ENCODE measurements at places on chromosomes 3 and 15.
A peak's percentile ranks its signal among the peaks of the same experiment; 100 is the strongest.

- DNase-seq: no peak
These were observed 27.4 kb upstream of the HDAC11 start for GRCh38 chr3:13452490-13453335.

DNA sequence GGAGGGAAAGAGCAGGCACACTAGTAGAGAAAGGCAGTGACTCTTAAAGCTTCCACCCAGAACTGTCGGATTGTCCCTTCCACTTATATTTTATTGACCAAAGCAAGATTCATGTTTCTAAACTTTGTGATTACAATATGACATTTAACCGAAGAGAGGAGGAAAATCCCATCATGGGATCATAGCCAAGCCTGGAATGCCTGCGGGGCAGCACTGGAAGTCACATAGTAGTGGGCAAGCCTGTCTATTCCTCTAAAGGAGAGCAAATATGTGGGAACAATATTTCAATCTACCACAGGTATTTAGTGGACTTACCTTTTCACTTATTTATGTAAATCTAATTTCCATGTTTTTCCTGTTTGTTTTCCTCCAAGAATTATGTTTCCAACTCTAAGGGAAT is 3.8 kb upstream of the TMOD3 start:
- no peak for DNase-seq

GRCh38 chr3:133040696-133041523 is 2.7 kb downstream of the TMEM108 start:
- DNase-seq: peak; percentile 84

- DNase-seq: no peak
These were observed 118.5 kb downstream of the MYLK start for GRCh38 chr3:123765475-123766128.

- no peak for DNase-seq
These were observed 8.1 kb downstream of the B2M start for GRCh38 chr15:44719293-44719999.

GRCh38 chr15:81373176-81373575 is 837 bp downstream of the TMC3 start:
- no peak for DNase-seq

DNA sequence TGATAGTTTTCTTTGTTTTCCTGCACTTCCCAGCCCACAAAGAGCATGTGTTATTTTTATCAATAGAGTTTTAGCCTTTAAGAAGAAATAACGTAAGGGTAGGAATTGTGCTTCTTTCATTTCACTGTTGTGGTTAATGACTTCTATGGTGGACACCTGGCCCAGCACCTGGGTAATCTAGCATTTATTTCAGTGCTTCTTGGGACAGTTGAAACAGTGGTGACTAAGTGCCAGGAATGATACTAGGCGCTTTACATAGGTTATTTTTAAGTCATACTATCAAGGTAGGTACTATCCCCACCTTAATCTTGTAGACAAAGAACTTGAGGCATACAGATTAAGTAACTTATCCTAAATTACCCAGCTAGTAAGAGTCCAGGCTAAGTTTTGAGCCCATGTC is 243.8 kb downstream of the SOX2 start:
- no peak for DNase-seq

- no peak for DNase-seq
These were observed 109.0 kb upstream of the IL12A start for GRCh38 chr3:159879598-159879997.

GRCh38 chr3:14587740-14588360 is 47.7 kb upstream of the GRIP2 start:
- no peak for DNase-seq

DNA sequence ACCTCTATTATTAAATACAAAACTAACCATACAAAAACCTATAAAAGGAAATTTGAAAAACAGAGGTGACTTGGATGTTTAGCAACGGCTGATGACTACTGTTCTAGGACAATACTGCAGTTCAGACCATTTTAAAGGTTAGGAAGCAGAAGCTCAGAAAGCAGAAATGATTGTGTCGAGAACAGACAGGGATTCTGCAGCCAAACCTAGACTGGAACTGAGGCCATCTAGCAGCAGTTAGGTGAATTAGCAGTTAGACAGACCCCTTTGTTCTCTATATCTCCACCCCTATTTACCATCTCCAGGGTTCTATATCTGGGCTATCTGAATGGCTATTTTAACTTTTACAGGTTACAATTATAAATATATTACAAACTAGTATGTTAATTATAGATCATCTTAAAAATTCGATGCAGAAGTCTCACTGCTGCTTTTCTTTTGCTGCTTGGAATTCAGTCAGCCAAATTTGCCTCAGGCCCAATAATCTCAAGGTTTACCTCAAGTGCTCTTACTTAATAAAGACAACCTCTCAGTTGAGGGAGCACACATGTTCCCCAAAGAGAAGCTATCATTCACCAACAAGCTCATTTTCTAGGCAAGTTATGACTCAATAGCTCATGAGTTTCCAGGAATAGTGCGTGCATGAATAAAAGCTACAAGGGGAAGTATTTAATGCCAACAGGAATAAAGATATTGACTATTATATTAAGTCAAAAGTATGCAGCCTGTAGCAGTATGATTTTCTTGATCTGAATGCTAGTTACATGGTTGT is 9.3 kb upstream of the IL1RAP start:
- no peak for DNase-seq

DNA sequence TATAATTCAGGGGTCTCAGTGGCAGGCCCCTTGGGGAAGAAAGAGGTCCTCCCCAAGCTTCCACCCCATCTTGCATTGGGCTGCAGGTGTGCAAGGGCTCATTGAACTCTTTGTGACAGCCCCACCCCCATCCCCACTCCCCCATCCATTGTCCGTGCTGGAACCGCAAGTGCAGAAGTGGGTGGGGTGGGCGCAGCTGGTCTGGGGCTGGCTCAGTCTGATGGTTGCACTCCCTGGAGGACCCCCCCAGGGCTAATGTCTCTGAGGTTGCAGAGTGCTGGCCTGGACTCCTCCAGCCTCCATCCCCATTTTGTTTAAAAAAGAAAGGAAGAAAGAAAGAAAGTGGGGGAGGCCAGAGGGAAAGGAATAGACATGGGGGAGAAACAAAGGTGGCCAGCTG is 42.3 kb upstream of the ARL8B start:
- no peak for DNase-seq

GRCh38 chr15:59522988-59523461 is 85.0 kb downstream of the FAM81A start:
- no peak for DNase-seq

DNA sequence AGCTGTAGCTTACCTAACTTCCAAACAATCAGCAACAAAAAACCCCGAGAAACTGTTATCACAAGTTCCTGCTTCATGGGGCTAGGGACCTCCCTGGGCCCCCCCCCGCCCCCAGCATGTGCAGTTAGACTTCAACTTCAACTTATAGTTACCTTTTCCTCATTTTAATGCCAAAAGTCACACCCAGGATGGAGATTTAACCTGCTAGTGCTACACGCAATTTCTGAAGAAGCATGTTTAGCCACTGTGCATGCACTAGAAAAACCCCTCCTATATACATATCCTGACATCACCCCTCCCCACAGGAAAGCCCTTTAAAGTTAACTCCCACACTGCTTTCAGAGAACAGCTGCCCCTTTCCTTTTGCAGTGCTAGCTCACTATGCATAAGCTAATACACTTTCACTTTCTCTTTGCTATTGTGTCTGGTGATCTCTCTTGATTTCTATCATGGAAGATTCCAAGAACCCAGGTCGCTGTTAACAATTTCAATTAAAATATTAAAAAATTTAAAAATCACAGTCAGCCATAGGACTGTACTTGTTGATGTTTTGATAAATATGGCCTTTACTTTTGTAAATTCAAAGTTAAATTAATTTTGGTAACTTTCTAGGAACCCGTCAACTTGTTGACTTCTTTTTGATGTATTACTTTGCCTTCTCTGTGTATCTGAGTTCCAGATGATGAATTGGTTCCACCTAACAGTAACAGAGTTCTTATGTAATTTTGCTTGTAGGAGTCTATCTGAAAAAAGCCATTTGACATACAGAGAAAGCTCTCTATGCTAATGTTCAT is 75.2 kb upstream of the ACAD9 start:
- DNase-seq: no peak

DNA sequence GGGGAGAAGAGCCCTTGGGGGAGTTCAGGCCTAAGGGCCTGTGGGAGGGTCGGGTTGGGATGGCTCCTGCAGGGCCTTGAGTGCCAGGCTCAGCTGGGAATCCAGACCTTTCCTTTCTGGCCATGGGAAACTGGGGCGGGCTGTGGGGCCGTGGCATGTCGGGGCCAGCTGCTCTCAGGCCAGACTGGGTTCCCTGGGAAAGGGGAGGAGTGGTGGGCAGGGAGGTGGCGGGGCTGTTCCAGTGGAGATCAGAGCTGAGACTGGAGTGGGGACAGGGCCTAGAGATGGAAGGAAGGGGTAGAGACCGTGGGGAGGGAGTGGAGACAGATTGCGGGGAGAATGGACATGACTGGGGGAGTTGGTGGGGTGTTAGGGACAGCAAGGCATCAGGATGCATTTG is 20.3 kb downstream of the FBLN2 start:
- DNase-seq: no peak

DNA sequence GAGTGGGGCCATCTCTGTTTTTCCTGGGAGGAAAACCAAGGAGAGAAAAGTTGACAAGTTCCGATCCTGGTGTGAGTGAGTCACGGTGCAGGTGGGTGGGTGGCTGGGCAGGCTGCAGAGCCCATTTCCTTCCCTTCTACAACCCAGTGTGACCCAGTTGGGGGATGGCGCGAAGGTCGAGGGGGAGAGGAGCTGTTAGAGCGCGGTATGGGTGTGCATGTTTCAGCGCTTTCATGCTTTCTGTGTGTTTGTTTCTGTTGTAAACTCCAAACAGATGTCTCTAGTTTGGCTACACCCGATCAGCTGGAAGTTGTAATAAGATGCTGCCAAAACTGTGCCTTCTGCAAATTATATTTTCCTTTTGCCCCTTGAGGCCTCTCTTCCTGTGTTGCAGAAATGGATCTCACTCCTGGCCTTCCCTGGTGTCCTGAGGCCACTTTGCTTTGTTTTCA is 3.8 kb downstream of the FAM43A start:
- DNase-seq: no peak

GRCh38 chr15:67019069-67019468 is 46.3 kb upstream of the SMAD3 start:
- no peak for DNase-seq

DNA sequence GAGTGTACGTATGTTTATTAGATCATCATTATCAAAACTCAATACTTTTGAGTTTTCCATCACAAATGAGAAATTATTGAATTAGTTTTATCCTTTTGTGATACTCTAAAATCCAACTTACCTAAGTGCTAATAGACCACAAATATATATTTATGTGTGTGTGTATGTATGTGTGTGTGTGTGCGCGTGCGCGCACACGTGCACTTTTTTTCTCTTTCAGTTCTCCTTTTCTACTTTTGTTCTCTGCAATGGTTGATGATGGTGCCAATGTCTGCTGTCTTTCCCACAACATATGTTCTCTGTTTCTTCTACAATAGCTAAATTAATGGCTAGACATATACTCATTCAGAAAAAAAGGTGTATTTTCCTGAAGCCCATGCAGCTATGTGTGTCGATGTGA is 571.6 kb upstream of the ARPP21 start:
- DNase-seq: no peak

- no peak for DNase-seq
These were observed 157.9 kb downstream of the MEX3B start for GRCh38 chr15:81887912-81888311.

DNA sequence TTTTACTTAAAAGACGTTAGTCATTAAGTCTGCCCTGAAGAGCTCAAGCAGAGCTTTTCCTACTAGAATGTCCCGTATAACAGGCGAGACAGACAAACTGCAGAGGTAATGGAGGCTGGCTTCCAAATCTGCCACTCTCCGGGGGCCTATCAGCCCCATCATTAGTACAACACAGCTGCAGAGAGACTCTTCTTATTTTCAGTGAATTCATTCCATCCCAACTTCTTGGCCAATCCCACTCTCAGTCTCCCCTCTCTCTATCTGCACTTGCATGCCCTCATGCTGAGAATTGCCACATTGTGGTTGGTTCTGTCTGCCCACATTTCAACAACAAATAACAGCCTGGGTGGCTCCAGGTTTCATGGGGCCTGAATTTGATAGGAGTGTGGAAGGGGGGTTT is 412.7 kb downstream of the ERC2 start:
- DNase-seq: no peak

GRCh38 chr3:173618703-173619102 is 221.2 kb downstream of the NLGN1 start:
- no peak for DNase-seq

- DNase-seq: no peak
These were observed 244.7 kb upstream of the NR2E3 start for GRCh38 chr15:71565631-71566160.

DNA sequence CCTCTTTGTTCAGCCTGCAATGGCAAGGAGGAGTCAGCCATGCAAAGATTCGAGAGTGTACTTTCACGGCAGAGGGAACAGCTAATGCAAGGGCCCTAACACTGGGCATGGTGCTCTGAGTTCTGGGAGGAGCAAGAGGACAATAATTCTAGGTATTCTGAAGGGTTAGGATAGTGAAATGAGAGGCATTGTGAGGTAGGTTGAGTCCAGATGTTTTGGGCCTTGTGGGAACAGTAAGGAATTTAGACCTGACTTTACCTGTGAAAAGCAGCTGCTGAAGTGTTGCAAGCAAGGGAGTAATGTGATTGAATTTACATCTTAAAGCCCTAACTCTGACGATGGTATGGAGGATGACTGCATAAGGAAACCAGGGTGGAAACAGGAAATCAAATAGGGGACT is 211.6 kb downstream of the CNTN3 start:
- DNase-seq: no peak

DNA sequence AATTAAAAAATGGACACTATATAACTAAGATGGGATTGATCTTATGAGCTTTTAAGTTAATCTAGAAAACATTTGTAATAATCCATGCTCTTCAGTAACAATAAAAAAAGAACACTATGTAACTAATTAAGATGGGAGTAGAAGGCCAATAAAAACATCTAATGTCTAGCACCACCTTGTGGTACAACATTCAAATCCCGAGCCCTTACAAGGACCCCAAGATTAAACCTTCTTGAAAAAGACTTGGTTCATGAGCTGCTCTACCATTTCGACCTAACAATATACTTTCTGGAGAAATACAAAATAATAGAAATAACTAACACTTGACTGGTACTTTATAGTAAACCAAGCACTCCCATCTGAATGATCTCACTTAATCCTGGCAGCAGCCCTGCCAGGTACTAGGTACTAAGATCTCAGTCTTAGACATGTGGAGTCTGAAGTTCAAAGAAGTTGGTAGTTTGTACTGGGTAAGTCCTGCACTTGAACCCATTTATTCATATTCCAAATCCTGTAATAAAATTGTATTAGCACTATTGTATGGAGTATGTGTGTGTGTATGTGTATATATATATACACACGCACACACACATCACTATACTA is 21.8 kb downstream of the METTL6 start:
- DNase-seq: no peak

DNA sequence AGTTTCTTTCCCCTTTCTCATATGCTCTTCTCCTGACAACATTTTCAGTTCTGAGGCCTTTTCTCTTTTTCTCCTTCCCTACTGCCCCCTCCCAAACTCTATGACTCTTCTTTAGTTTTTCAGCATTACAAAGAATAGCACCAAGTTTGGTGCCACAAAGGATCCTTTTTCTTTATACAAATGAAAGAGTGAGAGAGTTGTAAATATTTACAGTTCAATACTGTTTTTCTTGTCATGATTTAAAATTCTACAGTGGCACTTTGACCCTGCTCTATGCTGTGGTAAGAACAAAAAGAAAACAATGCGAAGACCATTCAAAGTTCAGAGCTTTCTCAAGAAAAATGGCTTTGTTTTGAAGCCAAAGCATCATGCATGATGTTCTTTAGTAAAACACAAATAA is 667.9 kb upstream of the SGO1 start:
- no peak for DNase-seq

Measured in NCI-H1048 (cell line).